ENCODE measurements at places on chromosomes 2 and 18.

DNA sequence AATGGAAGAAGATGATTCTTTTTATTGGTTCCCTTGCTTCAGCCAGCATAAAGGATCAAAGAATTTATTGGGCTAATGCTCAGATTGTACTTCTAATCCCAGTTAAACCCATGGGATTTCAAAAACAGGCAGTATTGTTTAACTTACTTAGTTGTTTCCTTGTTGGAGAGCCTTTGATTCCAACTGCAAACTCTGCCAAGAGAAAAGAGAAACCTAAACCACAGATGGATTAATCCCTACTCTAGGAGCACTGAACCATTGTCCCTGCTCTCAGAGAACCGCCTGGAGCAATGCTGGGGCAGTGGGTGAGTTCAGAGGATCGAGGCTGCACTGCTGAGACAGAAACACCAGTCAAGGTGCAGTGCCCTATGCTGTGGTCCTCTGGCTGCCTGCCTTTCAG lies 44.9 kb upstream of the SIGLEC15 start:
- no peak for DNase-seq

DNA sequence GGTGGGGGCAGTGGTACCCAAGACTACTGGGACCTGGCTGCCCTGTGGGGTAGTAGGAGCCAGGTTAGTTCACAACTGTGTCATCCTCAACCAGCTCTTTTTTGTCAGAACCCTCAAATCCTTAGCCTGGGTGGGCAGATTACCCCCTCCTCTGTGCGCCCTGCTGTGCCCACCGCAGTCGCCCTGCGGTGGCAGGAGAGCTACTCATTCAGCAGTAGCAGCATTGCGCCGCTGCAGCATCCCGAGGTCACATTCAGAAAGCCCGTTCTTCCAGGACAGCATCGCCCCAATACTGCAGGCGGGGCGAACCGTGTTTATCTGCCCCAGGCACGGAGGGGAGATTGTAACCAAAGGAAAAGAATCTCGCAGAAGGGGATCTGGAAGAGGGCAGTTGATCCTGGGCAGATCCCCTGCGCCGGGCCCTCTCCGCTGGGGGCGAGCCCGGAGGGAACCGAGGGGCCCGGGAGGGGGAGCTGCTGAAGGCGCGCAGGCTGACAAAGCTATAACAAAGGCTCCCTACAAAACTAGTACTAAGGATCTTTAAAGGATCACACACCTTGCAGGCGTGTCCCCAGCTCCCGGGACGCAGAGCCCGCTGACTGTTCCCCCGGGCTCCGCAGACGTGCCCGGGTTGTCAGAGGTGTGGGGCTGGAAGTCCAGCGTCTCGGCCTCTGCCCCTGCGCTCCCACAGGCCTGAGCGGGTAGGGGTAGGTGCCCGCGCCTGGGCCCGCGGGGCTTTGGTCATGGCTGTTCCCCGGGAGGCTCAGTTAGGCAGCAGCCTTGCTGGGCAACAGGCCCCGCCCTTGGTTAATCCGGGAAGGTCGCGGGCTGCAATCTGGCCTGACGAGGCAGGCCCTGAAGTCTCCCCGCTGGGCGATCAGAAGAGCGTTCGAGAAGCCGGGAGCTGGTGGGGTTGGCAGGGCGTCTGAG lies 13.2 kb downstream of the POU3F3 start:
- DNase-seq: peak; percentile 84

- DNase-seq: no peak
Measured at GRCh38 chr18:46406539-46406932, 250.5 kb downstream of the LOXHD1 start.

GRCh38 chr18:42414756-42415454 lies 459.9 kb downstream of the PIK3C3 start:
- DNase-seq: peak; percentile 98

- no peak for DNase-seq
Measured at GRCh38 chr18:59932401-59932800, 32.6 kb downstream of the PMAIP1 start.

GRCh38 chr2:45293182-45293581 lies 283.9 kb upstream of the SIX2 start:
- DNase-seq: no peak

GRCh38 chr2:186751078-186751477 lies 57.2 kb downstream of the FAM171B start:
- peak; percentile 48 for DNase-seq

DNA sequence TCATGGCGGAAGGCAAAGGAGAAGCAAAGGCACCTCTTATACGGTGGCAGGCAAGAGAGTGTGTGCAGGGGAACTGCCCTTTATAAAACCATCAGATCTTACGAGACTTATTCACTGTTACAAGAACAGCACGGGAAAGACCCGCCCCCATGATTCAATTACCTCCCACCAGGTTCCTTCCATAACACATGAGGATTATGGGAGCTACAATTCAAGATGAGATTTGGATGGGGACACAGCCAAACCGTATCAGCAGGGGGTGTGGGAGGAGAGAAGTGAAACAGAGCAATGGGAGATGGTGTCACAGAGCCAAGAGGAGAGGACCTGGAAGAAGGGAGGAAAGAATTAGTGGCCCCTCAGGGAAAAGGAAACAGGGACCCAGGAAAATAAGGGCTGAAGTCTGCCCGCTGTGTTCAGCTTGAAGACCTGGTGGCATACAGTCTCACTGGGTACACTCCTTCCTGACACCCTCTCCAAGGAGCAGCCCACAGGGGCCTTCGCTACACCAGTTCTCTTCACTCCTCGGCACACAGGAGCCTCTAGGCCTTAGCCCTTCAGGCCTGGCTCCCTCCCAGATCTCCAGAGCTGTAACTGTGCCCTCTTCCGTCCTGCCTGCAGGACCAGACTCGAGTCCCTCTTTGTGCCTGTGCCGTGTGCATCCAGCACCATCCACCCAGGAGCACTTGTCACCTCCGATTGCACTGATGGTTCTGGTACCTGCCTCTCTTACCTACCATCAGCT lies 262.1 kb downstream of the EIPR1 start:
- DNase-seq: no peak

DNA sequence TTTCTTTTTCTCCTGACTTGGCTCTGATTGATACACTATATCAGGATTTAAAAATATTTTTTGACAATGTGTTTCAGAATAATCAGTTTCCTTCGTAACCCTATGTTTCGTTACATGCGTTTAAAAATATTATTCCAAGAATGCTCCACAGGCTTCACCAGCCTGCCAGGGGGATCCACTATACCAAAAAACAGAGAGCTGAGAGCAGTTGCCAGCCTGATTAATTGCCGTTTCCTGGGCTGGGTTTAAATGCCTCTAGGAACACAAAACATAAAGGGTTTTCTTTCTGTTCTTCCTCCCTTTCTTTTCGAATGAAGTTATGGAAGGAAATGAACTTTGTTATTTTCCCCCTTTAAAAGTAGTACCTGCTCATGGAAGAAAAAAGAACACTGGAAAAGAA lies 47.9 kb downstream of the LRRFIP1 start:
- no peak for DNase-seq

DNA sequence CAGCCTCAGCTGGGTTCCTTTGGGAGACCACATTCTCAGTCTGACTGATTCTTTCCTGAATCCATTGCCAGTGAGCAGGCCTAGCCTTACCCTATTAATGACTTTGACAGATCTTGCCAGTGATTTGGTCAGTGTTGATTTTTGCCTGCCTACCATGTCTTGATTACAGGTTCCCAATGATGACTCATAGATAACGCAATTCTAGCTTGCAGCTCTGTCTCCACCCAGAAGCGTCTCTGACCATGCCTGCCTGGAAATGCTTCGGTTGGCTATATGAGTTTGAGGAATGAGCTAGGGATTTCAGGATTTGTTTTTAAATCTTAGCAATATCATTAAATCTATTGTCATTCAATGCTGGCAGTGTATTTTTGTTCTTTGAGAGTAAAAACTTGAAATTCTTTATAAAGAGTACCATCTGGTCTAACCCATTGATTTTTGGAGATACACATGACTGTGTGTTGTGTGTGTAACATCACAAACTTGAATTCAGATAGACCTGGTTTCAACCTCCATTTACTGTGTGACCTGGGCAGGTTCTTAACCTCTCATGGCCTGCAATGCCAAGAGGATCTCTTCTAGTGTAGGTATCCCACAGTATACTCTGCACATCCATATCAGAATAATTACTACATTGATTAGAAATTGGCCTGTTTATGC lies 57.0 kb downstream of the CCDC150 start:
- DNase-seq: peak; percentile 39

GRCh38 chr2:213806125-213806726 lies 522.0 kb downstream of the SPAG16 start:
- peak; percentile 27 for DNase-seq

- DNase-seq: no peak
Measured at GRCh38 chr18:25827961-25828561, 262.4 kb downstream of the SS18 start.

- no peak for DNase-seq
Measured at GRCh38 chr2:149119368-149119767, 80.9 kb downstream of the LYPD6B start.

GRCh38 chr2:7057865-7058400 lies 140.7 kb downstream of the RNF144A start:
- no peak for DNase-seq

- DNase-seq: peak; percentile 67
Measured at GRCh38 chr2:124804014-124804940, 779.2 kb downstream of the CNTNAP5 start.

- no peak for DNase-seq
Measured at GRCh38 chr2:70321370-70321769, 19.5 kb upstream of the FAM136A start.

GRCh38 chr2:48165070-48165753 lies 258.9 kb upstream of the FBXO11 start:
- DNase-seq: no peak

DNA sequence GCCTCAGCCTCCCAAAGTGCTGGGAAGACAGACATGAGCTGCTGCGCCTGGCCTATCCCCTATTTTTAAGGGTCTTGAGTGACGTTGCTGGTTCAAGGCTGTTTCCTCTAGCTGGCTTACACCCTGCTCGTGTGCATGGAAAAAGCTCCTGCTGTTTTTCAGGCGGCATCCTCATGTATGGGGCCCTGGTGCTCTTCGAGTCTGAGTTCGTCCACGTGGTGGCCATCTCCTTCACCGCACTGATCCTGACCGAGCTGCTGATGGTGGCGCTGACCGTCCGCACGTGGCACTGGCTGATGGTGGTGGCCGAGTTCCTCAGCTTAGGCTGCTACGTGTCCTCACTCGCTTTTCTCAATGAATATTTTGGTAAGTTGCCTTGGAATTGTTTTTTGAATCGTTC lies 22.0 kb upstream of the NFATC1 start:
- no peak for DNase-seq

All from kidney tubule cell (primary cell).